Posterior cingulate gyrus (tissue), 11 donors: ENCODE measurements at places on chromosomes 7 and 10.

GRCh38 chr10:124688889-124689670 is 55.1 kb downstream of the FAM53B start:
- DNase-seq: no peak

- no peak for DNase-seq
These were observed 7.7 kb upstream of the HYCC1 start for GRCh38 chr7:23021596-23021995.

- no peak for DNase-seq
These were observed 15.3 kb upstream of the AKR1C1 start for GRCh38 chr10:4947635-4948596.

GRCh38 chr10:2679646-2680045 is 387.7 kb upstream of the PFKP start:
- no peak for DNase-seq

- no peak for DNase-seq
These were observed 6.3 kb upstream of the GSTK1 start for GRCh38 chr7:143256932-143257331.

- DNase-seq: no peak
These were observed 5.6 kb downstream of the RAPGEF5 start for GRCh38 chr7:22351329-22351692.

DNA sequence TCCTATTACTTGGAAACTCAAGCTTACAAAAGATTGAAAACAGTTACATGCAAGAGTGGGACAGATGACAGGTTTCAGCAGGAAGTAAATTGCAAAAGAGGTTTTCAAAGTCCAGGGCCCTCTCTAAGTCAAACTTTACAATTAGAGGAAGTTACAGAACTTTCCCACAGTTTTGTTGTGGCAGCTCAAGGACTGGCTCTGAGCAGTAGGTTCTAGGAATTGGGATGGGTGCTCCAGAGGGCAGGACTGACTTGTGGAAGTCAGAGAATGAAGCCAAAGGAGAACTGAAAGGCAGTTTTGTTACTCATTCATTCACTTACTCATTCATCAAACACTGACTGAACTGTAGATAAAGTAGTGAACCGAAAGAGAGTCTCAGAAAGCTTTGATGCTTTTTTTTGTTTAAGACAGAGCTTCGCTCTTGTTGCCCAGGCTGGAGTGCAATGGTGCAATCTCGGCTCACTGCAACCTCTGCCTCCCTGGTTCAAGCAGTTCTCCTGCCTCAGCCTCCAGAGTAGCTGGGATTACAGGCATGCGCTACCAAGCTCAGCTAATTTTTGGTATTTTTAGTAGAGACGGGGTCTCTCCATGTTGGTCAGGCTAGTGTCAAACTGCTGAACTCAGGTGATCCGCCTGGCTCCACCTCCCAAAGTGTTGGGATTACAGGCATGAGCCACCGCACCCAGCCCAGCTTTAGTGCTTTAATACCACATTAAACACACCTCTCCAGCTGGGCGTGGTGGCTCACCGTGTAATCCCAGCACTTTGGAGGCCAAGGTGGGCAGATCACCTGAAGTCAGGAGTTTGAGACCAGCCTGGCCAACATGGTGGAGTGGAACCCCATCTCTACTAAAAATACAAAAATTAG is 66.8 kb upstream of the CCNJ start:
- DNase-seq: no peak

GRCh38 chr7:122273117-122273516 is 31.4 kb downstream of the FEZF1 start:
- no peak for DNase-seq

DNA sequence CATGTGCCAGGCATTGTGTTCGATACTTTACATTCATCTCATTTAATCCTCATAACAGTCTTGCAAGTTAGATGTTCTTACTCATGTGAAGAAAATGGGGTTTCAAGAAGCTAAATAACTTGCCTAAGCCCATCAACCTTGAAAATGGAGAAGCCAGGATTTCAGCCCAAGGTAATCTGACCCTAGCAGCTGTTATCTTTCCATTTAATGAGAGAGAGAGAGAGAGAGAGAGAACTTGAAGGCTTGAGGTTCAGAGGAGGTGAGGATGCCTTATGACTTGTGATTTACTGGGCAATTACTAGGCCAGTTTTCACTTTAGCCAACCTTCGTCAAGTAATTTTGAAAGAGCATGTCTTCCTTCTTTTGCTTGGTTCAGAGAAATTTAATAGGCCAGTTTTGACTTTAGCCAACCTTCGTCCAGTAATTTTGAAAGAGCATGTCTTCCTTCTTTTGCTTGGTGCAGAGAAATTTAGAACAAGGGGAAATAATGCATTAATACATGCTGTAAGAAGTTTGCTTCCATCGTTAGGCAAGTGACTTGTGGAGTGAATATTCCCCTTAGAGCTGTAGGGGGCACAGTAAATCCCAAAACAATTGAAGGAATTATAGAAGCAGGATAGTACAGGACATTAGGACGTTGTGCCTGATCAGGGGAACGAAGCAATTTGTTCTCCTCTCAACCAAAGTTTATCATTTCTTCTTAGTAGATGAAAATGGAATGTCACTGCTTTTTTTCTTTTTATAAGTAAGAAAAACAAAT is 143.0 kb upstream of the BMPER start:
- no peak for DNase-seq
